A172 (cell line): ENCODE measurements at places on chromosomes 1 and 21.
A peak's percentile ranks its signal among the peaks of the same experiment; 100 is the strongest.

GRCh38 chr1:201528631-201529252 is 10.2 kb upstream of the NAV1 start:
- no peak for DNase-seq

- no peak for DNase-seq
Observed at GRCh38 chr1:183732236-183732880, 72.6 kb upstream of the RGL1 start.

DNA sequence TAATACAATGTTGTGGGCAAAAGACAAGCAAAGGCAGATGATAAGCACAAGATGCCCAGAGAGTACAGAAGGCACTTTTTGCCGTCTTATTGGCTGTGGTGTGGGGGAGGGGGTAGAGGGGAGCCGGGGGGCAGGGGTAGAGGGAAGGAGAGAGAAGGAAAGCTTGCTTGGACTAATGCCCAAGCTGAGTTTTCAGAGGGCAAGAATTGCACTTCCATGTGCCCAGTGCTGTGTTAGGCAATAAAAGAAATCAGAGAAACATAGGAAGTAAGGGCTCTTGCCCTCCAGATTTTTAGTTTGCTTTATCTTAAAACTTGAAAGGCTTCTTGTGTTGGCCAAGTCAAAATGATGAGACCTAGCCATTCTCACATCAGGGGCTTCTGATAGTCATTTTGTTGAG is 8.3 kb downstream of the S100A12 start:
- no peak for DNase-seq

- no peak for DNase-seq
Observed at GRCh38 chr1:198700396-198700795, 61.6 kb downstream of the PTPRC start.

DNA sequence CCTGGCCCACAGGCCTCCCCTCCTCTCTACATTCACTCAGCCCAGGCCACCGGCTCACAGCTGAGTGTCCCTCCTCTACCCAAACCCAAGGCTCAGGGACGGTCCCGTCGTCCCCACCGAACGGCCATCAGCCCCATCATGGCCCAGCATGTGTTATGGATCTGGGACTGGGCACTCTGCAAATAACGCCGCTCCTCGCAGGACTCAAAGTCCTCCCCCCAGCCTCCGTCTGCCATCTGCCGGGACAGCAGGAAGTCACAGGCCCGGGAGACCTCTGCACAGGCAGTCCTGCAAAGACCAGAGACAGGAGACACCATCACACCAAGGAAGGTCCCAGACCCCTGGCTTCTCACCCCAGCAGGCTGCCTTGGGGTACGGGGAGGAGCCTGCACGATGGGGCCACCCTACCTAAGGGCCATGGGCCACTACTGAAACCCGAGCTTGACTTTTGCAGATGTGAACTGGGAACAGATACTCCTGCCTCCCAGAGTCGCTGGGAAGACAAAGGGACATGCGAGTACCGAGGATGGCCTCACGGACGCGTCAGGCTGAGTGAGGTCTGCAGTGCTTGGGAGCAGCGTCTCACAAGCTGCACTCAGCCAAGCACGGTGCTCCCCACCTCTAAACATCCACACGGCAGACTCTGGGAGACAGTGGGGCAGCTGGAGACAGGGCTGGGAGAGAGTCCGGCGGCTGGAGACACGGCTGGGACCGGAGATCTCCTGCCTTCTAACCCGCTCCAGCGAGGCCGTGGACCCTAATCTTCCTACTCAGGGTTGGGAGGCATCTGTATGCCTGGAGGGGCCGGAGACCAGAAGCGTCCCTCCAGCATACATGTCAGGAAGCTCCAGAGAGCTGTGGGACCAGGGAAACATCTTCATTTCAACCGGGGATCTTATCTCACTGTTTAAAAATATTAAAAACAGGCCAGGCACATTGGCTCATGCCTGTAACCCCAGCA is 10.4 kb upstream of the SPATC1L start:
- DNase-seq = no peak

GRCh38 chr1:169005776-169006175 is 100.7 kb upstream of the ATP1B1 start:
- no peak for DNase-seq

DNA sequence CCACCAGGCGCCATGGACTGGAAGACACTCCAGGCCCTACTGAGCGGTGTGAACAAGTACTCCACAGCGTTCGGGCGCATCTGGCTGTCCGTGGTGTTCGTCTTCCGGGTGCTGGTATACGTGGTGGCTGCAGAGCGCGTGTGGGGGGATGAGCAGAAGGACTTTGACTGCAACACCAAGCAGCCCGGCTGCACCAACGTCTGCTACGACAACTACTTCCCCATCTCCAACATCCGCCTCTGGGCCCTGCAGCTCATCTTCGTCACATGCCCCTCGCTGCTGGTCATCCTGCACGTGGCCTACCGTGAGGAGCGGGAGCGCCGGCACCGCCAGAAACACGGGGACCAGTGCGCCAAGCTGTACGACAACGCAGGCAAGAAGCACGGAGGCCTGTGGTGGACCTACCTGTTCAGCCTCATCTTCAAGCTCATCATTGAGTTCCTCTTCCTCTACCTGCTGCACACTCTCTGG is 3.8 kb downstream of the GJB3 start:
- DNase-seq = no peak

DNA sequence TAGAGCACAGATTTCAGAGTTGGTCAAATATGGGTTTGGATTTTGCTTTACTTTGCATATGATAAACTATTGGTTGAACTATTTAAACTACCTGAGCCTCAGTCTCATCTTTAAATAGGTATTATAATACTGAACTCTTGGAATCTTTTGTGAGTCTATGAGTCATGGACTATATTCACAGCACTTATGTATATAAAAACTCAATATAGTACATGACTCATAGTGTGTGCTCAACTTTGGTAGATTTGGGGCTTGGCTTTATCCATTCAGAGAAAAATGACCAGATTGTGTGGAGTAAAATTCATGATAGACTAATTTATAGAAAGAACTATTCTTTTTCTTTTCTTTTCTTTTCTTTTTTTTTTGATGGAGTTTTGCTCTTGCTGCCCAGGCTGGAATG is 28.7 kb downstream of the FCRL3 start:
- DNase-seq = no peak

GRCh38 chr21:43719748-43720538 is 1.0 kb downstream of the PDXK start:
- DNase-seq = no peak

- DNase-seq = no peak
Observed at GRCh38 chr1:78090472-78091133, 44.8 kb downstream of the GIPC2 start.

DNA sequence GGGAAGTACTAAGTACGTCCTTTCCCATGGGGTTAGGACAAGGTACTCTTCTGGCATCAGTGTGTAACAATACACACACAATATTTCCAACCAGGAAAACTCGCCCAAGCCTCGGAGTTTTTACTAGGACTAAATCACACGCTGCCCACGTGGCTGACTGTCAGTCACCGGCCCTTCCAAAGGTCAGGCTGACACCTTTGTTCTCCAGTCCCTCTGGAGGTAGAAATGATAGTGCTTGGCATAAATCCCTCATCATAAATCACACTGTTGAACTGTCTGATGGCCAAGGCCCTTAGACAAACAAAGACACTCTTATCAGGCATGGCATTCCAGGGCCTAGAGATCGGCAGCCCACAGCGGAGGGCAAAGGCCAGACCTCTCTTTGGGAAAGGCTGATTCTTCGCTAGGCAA is 16.9 kb upstream of the SLAMF9 start:
- peak; percentile 23 for DNase-seq

DNA sequence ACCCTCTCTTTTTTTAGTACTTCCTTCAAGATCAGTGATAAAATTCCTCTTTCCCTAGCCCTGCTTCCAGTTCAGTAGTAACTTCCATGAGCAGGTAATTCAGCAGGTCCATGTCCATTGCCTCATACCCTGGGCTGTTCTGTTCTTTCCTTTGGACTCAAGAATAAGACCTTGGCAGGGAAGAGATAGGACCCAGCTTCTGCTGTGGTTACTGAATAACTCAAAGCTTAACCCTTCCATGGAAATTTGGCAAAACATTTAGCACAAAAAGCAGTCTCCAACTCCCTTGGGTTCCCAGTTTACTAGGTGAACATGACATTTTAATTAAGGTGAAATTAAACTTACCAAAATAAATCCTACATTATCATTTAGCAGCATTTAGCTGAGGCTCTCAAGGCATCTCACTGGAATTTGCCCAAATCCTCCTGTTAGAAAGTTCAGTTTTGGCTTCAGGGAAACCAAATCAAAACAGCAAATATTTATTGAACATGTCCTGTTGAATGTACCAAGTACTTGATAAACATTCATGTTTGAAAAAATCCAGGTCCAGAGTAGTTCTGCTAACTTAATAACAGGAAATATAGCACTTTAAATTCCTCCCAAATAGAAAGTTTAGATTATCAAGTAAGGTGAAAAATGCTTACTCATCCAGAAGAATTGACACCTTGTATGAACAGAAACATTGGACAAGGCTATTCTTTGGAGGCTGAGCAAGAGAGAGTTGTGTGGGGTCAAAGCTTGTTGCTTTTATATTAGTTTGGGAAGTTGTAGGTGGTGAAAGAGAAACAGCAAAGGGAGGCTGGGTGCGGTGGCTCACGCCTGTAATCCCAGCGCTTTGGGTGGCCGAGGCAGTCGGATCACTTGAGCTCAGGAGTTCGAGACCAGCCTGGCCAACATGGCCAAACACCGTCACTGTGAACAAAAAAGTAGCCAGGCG is 8.4 kb upstream of the SERPINC1 start:
- no peak for DNase-seq

GRCh38 chr1:193677874-193678273 is 491.5 kb upstream of the B3GALT2 start:
- no peak for DNase-seq
